GM23248 (cell line): ENCODE measurements at places on chromosomes 16 and 17.

- no peak for DNase-seq
Measured at GRCh38 chr16:19088341-19088916, 21.0 kb downstream of the COQ7 start.

DNA sequence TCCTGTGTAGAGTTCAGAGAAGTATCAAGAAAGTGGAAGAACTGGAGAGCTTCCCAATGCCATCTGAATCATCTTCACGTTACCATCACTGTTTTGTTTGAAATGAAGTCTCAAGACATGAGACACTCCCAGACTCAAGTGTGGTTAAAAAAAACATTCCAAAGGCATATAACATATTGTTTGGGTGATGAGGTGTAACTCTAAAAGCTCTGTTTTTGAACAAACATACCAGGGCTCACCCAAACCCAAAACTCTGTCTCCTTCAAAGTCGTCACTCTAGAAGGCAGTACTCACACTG is 6.3 kb upstream of the ZCCHC14 start:
- DNase-seq: peak; percentile 94

GRCh38 chr17:61248399-61248798 is 151.2 kb upstream of the TBX2 start:
- DNase-seq: peak; percentile 46

GRCh38 chr16:31050280-31051030 is 17.1 kb downstream of the STX4 start:
- no peak for DNase-seq

GRCh38 chr17:38417210-38417951 is 10.9 kb upstream of the ARHGAP23 start:
- no peak for DNase-seq

DNA sequence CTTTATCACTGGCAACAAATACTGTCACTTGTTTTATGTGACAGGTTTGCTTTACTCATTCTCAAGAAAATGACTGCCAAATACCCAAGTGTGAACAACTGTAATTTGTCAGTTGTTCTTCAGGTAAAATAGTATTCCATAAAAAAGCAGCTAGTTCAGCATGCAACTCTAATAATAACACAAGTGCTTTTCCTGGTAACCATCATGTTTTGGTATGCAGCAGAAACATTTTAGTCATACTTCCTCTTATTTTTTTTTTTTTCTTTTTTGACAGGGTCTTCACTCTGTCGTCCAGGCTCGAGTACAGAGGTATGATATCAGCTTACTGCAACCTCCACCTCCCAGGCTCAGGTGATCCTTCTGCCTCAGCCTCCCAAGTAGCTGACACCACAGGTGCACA is 4.6 kb downstream of the TERF2 start:
- DNase-seq: no peak

DNA sequence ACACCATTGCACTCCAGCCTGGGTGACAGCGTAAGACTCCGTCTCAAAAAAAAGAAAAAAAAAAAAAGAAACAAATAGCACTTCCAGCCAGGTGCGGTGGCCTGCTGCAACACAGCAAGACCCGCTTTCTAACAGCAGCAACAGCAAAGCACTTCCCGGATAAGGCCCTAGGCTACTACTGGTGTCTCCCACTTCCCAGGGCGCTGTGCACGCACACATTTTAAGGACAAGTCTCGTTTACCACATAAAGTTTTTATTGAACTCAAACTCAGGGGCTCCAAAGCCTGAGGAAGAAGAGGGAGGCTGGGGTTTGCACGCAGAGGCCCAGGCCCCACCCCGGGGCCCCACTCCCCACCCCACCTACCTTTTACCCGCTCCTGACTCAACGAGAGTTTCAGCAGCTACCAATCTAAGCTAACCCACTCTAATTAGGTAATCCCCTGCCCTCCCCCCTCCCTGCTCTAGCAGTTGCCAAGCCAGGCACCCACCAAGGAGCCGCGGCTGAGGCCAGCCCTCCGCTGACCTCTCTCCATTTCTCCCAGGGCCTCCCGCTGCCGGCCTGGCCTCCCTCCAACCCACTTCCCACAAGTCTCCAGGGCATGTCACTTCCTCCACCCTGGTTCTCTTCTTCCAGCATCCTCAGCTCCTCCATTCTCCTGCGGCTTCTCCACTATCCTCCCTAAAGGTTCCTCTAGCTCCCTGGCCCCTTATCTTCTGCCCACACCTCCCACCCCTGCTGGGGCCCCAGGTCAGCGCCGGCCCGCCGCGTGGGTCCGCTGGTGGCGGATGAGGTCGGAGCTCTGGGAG is 2.4 kb downstream of the ZNF768 start:
- no peak for DNase-seq

DNA sequence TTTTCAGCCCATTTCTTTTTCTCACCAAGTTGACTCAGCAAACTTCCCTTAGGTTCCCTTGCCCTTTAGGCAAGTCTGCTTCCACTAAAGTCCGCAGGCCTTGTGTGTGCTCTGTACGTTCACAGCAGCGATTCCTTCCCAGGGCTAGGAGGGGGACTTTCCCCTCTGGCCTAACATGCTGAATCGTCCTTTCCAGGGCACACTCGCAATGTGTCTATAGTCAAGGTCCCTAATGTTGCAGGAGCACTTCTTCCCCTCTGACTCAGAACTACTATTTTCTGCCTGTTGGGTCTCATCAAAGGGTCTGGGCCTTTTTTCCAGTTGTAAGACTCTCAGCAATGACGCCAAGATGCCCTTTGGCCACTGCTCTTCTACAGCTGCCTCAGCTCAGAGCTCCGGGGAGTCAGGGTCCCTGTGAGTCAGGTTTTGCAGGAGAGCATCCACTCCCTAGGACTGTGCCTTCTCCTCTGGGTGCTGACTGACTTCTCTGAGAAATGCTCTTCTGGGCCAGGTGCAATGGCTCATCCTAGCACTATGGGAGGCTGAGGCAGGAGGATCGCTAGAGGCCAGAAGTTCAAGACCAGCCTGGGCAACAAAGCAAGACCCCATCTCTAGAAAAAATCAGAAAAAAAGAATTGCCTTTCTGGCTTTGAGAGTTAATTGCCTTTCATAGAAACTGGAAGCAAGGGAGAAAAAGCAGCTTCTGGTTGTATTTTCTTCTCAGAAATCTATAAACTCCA is 64.4 kb upstream of the TBX2 start:
- peak; percentile 14 for DNase-seq

GRCh38 chr17:72829883-72830282 is 262.6 kb downstream of the SLC39A11 start:
- DNase-seq: no peak

DNA sequence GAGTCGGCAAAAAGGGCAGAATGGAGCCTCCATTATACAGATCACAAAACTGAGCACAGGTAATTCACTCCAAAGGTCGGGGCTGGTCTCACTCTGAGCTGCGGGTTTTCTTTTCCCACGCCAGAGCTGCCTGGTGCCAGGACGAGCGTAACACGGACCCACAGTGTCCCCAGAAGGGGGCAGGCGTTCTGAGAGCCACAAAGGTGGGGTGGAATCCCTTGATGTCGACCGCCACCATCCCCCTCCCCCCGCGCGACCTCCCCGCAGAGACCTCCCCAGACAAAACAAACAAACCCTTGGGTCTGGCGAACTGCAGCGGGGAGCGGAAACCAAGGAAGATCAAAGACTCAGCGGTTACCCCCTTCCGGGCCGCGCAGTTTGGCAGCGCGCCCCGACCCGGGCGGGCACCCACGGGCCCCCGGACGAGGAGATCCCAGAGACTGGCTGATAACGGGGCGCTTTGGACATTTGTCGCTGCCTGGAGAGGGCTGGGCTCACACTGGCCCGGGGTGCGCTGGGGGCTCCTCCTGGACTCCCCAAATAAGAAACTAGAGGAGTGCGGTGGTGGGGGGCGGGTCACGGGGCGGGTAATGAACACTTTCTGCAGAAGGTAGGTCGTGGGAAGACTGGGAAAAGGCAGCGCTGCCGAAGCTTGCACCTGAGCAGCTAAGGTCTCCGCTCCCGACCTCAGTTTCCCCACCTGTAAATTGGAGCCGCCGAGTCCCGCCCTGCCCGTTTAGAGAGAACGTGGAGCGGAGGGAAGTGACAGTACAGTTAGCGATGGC is 664 bp upstream of the NKD1 start:
- DNase-seq: no peak

DNA sequence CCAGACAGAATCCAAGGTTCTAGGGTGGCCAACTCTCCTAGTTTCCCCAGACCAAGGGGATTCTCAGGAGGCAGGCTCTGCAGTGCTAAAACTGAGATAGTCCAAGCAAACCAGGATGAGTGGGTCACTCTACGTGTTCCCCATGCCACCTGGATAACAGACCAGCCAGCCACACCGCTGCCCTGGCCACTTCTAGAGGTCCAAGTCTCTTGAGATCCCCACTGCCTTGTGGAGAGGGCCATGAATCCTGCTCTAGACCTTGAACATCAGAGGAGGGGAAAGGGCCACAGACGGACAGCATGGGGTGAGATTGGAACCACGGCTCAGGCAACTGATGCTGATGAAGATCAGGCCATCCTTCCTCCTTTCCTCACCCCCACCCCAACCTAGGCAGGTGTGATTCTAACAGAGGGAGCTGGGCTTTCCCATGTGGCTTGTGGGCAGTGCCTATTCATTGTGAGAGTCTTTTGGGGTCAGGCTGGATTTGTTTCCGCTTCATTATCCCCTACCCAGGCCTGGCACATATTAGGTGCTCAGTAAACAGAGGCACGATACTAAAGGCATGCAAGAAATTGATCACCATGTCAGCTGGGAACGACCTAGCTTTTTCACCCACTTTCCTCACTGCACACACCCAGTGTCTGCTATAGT is 16.8 kb upstream of the TVP23A start:
- no peak for DNase-seq

- no peak for DNase-seq
Measured at GRCh38 chr16:89704281-89704680, 2.8 kb upstream of the SPATA2L start.

DNA sequence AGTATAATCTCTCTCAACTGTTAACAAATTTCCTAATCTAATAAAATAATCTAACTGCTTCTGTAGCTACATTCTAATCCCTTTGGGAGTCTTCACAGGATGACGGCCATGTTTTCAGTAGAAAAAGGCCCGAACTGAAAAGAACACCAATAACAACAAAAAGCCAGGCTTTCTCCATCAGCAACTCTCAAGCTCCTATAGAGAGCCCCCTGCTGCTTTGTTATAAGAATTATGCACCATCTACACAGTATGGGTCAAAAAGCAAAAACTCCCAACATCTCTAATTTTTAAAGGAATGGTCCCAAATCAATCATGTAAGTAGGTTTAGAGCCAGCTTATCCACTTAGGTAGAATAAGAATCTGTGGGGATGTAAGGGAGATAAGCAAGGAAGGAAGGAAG is 163.6 kb upstream of the C17orf78 start:
- DNase-seq: peak; percentile 33

GRCh38 chr16:72569677-72570076 is 397.7 kb upstream of the PMFBP1 start:
- DNase-seq: no peak

DNA sequence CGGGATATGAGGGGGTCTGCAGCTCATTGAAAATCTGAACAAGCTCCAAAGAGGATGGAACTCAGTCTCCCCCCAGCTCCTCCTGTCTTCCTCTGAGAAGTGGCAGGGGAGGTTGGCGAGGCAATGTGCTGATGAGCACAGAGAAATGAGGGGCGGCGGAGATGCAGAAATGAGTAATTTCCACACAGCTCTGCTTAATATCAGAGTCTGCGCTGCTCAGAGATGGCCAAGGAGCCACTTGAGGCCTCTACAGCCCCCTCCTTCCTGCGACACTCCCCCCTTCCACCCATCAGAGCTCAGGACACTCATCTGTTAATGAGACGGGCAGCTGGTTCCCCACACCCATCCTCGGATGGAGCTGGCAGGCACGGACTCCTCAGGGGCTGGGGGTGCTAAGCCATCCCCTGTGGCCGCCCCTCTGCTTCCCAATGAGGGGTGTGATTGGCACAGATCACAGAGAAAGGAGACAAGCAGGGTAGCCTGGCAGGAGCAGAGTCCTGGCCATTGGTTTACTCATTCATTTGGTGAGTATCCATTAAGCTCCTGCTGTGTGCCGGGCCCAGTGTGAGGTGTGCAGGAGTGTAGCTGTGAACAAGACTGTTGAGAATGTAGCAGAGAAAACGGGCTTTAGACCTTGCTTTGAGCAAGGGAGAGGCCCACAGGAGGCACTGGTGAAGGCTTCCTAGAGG is 12.7 kb upstream of the CRHR1 start:
- no peak for DNase-seq

DNA sequence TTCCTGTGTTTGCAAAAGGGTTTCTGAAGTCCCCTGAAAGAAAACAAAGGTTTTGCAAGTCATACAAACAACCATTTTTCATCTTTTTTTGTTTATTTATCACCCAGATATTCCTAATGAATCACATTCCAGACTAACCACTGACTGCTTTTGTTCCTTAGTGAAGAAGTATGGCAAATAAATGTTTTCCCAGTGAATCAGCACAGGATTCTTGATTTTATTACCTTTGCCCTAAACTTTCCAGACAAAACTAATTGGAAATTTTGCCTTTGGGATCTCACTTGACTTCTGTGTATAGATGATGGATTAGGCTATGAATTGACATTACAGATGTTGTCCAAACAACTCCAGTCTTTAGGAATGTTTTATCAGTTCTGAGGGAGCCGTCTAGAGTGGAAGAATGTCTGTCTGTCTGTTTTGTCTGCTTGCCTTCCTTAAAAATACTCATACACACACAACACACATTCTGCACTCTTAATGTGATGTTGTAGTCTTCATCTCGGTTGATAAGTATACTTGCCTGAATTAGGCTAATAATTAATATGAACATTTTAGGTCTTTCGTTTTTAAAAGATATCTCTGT is 48.9 kb downstream of the VMP1 start:
- DNase-seq: peak; percentile 69

DNA sequence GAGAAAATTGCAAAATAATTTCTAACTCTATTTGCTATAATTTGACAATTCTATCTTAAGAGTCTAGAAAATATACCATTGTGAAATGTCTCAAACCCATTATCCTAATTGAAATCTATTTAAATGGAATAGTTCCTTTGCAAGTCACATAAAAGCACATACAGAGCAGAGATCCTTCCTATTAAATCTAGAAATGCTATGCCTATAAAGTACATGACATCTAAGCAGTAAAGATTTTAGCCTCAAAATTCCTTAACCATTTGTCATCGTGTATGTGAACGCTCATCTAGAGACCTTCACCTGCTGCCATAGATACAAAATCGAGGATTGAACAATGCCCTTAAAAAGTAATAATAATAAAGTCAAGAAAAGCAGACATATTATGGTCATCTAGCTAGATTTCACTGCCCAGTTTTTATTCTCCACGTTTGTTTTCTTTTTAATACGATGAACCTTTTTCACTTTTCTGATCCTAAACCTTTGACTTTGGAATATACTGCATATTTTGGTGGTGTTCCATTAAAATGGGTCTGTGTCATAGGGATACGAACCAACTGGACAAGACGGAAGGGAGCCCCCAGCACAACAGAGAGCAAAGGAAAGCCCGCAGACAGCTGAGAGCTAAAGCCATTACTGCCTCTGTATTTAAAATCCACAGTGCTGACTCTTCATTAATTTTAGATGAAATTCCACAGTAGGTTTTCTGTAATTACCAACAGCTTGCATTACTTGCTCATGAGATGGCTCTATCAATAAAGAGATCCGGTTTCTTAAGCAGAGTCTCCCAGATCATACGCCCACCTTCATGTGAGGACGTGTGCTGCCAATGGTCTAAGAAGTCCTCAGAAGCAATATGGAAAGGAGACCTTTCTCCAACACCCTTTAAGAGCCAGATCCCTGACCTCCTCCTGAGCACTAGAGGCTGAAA is 17.6 kb downstream of the TEX2 start:
- peak; percentile 24 for DNase-seq

- no peak for DNase-seq
Measured at GRCh38 chr16:64846966-64847365, 274.9 kb downstream of the CDH11 start.
